GOT3 (cell line): ENCODE measurements at places on chromosomes 7 and 10.

- no peak for DNase-seq
Measured at GRCh38 chr10:94351089-94351488, 11.7 kb downstream of the NOC3L start.

DNA sequence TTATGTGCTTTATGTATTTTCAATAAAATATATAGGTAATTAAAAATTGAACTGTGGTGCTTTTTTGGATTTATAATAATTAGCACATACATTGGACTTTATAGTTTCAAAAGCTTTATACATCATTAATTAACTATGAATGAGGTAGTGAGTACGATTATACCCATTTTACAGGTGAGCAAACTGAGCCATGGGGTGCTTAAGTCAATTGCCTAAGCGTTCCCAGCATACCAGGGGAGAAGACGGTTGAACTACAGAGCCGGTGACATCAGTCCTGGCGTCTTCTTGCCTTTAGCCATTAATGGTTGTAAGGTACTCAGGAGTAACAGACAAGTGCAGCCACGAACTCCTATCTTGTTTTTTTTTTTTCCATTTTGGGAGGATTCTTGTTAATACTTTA is 172.8 kb downstream of the GATA3 start:
- DNase-seq: no peak

DNA sequence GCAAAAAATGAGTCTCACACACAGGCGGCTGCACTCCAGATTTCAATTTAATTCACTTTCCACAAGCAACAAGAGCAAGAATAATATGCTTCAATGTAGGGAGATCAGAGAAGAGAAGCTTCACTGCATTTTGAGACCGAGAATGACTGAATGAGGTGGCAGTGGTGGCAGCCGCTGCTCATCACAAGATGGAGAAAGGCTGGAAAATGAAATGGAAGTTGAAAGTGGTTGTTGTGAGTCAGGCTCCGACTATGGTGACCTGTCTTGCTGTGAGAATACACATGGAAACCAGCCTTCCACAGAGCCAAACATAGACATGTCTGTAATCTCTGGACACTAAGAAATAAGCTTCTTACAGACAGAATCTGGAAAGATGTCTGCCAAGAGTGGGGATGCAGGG is 499.6 kb upstream of the LRRN3 start:
- no peak for DNase-seq

- no peak for DNase-seq
Measured at GRCh38 chr10:105406488-105406887, 765.4 kb downstream of the SORCS3 start.

DNA sequence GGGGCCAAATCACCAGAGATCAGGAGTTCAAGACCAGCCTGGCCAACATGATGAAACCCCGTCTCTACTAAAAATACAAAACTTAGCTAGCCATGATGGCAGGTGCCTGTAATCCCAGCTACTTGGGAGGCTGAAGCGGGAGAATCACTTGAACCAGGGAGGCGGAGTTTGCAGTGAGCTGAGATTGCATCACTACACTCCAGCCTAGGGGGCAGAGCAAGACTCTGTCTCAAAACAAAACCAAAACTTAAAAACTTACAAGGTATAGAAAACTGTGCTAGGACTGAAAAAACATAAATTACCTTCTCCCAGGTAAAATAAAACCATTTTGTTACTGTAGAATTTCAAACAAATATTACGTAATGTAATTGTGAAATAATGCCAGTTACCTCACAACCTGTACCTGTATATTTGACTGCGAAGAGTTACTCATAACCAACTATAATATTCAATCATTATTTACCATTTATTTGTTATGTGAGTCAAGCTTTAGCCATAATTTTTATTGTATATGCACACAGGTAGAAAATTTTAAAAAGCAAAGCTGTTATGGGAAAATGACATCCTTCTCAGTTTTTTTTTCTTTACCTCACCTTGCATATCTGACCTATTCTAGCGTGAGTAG is 180.9 kb downstream of the SEMA3A start:
- DNase-seq: no peak

DNA sequence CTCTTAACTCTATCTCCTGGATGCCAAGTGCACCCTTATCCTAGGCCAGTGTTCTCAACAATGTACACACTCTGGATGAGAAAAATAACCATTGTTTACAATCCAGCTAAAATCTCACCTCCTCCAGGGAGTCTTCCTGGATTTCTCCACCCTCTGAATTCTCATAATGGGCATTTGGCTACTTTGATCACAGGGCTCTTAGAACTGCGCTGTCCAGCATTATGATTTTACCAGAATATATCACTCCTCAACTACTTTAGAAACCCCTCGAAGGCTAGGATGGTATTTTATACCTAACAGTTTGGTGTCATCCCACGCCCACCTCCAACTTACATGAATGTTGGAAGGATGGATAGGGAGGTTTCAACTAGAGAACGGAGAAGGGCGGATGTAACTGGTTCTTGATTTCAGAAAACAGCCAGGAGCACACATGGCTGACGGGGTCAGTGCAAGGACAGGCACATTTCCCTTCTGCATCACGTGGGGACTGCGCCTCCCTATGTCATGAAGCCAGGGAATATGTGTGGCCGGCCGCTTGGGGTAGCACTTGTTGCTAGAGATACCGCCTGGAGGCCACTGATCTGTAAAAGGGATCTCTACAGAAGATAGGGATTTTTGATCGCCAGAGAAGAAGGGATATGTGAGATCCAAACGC is 1.2 kb upstream of the ATP6V0E2 start:
- DNase-seq: no peak

GRCh38 chr10:1734288-1734687 is 3.0 kb downstream of the ADARB2 start:
- DNase-seq: no peak

DNA sequence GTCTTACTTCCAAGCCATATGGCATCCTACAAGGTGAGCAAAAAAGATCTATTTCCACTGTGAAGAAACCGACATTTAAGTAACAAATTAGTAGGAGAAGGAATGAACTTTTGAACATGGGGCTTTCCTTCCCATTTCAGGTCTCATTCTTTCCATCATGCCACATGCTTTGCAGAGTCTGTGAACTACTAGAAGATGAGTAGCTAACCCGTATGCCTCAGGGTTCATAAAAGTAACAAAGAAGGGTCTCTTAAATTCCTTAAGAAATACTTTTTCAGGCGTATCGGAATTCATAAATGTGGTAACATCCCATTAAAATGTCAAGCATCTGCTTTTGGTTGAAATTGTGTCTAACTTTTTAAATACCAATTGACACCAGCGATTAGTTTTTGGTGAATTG is 81.3 kb upstream of the TNS3 start:
- DNase-seq: no peak

GRCh38 chr7:115066050-115066449 is 144.2 kb downstream of the MDFIC start:
- DNase-seq: no peak

DNA sequence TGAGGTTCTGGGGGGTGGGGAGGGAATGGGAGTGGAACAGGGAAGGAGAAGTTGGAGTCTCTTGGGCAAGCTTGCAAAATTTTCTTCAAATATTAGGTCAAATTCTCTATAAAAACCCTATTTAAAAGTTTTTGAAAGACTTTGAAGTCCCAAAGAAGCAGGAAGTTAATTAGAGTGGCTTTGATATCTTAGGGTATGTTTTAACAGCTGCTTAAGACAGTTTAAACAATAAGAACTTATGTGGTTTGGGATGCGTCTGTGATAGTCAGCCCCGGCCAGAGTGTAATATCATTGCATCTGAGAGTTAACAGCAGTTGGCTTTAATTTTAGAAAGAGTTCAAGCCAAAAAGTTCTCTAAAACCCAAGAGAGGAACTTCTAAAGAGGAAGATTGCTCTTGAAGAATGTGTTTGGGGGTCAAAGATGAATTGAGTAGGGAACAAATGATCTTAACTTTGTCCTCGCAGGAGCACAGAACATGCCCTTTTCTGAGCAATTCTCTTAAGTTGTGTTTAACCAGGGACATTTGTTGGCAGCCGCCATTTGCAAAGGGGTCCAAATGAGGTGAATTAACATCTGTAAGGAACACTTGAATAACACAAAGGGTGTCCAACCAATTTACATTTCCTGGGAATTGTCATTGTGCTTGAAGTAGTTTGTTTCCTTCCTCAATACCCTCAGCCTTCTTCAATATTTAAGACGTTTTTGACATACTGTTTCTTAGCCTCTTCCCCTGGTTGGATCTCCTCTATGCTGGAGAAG is 182.4 kb downstream of the PTEN start:
- DNase-seq: no peak

GRCh38 chr10:89001729-89002072 is 11.1 kb downstream of the FAS start:
- DNase-seq: no peak

DNA sequence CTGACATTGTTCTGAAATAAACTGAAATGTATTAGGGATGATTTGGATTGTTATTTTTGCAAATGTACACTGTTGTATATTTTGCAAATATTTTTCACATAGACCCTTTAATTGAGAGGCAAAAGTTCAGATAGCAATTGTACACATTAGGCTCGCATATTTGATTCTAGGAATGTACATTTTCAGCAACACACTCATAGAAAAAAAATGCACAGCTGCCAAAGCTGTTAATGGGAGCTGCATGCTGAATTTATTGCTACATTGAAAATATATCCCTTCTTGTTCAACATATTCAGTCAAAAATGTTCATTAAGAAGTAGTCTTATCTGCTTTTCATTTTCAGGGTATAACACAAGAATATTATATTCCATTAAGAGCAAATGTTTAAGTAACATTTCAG is 512.9 kb downstream of the ATRNL1 start:
- DNase-seq: no peak

DNA sequence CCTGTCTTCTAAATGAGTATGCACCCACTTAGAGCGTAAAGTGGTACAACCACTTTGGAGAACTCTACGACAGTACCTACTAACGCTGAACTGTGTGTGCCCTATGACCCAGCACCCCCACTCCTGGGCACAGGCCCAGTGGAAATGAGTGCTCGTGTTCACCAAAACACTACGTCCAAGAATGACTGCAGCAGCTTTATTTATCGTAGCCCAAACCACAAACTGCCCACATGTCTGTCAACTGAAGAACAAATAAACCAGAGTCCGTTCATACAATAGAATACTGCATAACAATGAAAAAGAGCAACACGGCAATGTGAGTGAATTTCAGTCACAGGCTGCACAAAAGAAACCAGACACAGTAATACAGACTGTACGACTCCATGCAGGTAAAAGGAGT is 35.4 kb downstream of the TLL2 start:
- no peak for DNase-seq

DNA sequence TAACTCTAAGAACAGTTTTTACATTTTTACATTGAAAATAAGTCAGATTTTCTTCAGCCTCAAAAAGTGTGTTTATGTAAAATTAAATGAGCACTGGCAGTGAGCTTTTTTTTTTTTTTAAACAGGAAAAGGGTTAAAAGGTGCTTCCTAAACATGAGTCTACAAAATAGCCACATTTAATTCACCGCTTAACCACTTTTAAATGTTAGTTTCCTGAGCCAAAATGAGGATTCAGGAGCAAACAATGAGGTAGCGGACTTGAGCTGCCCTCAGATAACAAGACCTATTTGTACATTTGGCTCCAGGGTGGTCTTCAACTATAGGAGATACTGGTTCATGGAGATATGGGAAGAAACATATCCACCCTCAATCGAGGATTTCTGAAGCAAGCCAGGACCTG is 22.8 kb downstream of the AKR1C3 start:
- no peak for DNase-seq

GRCh38 chr7:36015733-36016132 is 137.3 kb upstream of the EEPD1 start:
- DNase-seq: no peak

GRCh38 chr7:24622646-24623182 is 49.5 kb downstream of the PALS2 start:
- no peak for DNase-seq
